Activated naive CD4-positive, alpha-beta T cell treated with anti-CD3 and anti-CD28 coated beads, Interleukin-2, amount 10 ng/mL, durations not matched to agents 7 days and 5 days (primary cell): ENCODE measurements at places on chromosomes 3 and 15.

DNA sequence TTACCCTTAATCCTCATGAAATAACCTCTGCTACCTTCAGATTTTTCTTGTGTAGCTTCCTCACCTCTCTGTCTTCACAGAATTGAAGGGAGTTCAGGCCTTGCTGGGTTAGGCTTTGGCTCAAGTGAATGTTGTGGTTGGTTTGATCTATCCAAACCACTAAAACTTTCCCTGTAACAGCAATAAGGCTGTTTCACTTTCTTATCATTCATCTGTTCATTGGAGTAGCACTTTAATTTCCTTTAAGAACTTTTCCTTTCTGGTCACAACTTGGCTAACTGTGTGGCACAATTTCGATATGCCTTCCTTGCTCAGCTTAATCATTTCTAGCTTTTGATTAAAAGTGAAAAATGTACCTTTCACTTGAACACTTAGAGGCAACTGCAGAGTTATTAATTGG, 129.8 kb downstream of the NR1I2 start:
- H3K4me1 ChIP-seq, result peaks cover 21% of the 10 kb centered on the region
- no peak overlapping the region for H3K4me3 ChIP-seq
- DNase-seq, result no peak
- H3K27me3 ChIP-seq, result no peaks in the 10 kb centered on the region
- H3K27ac ChIP-seq, result peak overlapping the region; percentile 82

- H3K27ac ChIP-seq, result no peak overlapping the region
- no peaks in the 10 kb centered on the region for H3K4me1 ChIP-seq
- H3K36me3 ChIP-seq, result no peaks in the 10 kb centered on the region
- DNase-seq, result no peak
These were observed 213.9 kb upstream of the PFN2 start for GRCh38 chr3:150184426-150185071.

- DNase-seq, result peak; percentile 45
- H3K27ac ChIP-seq, result no peak overlapping the region
- H3K4me3 ChIP-seq, result no peak overlapping the region
- peaks cover 11% of the 10 kb centered on the region for H3K4me1 ChIP-seq
- H3K36me3 ChIP-seq, result no peaks in the 10 kb centered on the region
These were observed 9.6 kb downstream of the KBTBD13 start for GRCh38 chr15:65085990-65086679.

GRCh38 chr3:3817865-3818264, 18.6 kb downstream of the LRRN1 start:
- H3K4me3 ChIP-seq, result no peak overlapping the region
- H3K27me3 ChIP-seq, result no peaks in the 10 kb centered on the region
- no peaks in the 10 kb centered on the region for H3K4me1 ChIP-seq
- H3K27ac ChIP-seq, result no peak overlapping the region

DNA sequence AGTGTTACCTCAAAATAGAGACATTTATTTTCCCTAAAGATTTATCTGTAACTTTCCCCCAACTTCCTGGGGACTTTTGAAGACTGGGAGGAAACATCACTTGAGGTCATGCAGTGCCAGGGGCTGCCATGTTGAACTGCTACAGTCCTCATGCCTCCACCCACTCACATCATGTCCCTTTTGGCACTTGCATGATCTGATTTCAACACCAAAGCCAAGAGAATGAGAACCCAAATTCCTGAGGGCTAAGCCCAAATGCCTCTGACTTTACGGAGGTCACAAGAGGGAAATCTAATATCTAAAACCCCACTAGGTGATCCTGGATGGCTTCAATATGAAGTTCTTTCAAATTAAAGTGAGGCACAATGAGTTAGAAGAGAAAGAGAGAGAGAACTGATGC, 213.1 kb downstream of the NTRK3 start:
- H3K4me3 ChIP-seq, result no peak overlapping the region
- H3K27ac ChIP-seq, result no peak overlapping the region
- no peak for DNase-seq
- H3K27me3 ChIP-seq, result no peaks in the 10 kb centered on the region

- no peaks in the 10 kb centered on the region for H3K36me3 ChIP-seq
- H3K4me3 ChIP-seq, result no peak overlapping the region
- H3K27ac ChIP-seq, result no peak overlapping the region
- no peaks in the 10 kb centered on the region for H3K4me1 ChIP-seq
- DNase-seq, result no peak
These were observed 63.0 kb downstream of the NCEH1 start for GRCh38 chr3:172647823-172648222.

DNA sequence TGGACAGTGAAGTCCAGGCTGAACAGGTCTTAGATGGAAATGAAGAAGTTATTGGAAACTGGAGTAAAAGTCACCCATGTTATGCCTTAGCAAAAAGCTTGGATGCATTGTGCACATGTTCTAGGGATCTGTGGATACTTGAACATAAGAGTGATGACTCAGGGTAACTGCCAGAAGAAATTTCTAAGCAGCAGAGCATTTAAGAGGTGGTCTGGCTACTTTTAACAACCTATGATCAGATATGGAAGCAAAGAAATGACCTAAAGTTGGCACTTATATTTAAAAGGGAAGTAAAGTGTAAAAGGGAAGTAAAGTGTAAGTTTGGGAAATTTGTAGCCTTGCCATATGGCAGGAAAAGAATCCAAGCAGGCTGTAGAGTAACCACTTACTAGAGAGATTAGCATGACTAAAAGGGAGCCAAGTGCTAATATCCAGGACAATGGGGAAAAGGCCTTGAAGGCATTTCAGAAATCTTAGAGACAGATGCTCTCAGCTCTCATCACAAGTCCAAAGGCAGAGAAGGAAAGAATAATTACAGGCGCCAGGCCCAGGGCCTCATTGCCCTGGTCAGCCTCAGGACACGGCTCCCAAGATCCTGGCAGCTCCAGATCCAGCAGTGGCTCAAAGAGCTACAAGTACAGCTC, 73.9 kb upstream of the KCNH8 start:
- H3K36me3 ChIP-seq, result no peaks in the 10 kb centered on the region
- no peak overlapping the region for H3K27ac ChIP-seq
- H3K4me1 ChIP-seq, result no peaks in the 10 kb centered on the region
- no peak overlapping the region for H3K4me3 ChIP-seq
- DNase-seq, result no peak

DNA sequence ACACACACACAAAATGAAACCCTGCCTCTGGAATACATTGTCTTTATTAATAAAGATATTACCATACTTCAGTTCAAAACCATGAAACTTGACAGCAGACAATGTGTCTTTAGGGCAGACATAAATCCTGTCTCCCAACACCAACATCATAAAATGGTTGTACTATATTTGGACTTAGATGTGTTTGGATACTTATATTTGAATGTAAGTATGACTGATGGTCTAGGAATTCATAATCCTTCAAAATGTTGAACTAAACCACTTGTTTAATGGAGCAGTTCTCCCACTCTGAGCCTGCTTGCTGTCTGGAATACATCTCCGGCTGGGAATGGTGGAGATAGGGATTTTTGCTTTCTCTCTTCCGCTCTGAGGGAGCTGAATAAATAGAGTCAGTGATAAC, 10.6 kb downstream of the FBN1 start:
- no peak overlapping the region for H3K4me3 ChIP-seq
- H3K36me3 ChIP-seq, result no peaks in the 10 kb centered on the region
- DNase-seq, result no peak
- H3K27ac ChIP-seq, result no peak overlapping the region

GRCh38 chr3:3109407-3110298, 521 bp downstream of the IL5RA start:
- H3K4me1 ChIP-seq, result no peaks in the 10 kb centered on the region
- no peak overlapping the region for H3K27ac ChIP-seq
- peaks cover 5% of the 10 kb centered on the region for H3K27me3 ChIP-seq
- no peak overlapping the region for H3K4me3 ChIP-seq

DNA sequence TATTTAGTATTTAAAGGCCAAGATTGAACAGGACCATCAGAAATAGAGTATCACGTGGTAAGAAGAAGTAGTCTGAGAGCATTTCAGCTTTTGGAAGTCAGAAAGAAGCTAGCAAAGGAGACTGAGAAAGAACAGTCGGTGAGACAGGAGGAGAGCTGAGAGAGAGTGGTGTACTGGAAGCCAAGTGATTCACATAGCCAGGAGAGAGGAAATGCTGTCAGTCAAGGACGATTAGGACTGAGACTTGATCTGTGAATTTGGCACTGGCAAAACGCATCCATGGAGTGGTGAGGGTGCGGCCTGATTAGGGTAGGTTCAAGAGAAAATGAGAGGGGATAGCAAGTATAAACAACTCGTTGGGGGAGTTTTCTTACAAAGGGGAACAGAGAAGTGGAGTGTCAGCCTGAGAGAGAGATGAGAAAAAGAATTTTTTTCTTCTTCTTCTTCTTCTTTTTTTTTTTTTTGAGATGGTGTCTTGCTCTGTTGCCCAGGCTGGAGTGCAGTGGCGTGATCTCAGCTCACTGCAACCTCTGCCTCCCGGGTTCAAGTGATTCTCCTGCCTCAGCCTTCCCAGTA, 44.9 kb downstream of the CHD2 start:
- no peaks in the 10 kb centered on the region for H3K27me3 ChIP-seq
- H3K36me3 ChIP-seq, result peaks cover 85% of the 10 kb centered on the region
- H3K27ac ChIP-seq, result peak overlapping the region; percentile 24
- no peak overlapping the region for H3K4me3 ChIP-seq
- DNase-seq, result no peak
- H3K4me1 ChIP-seq, result no peaks in the 10 kb centered on the region

DNA sequence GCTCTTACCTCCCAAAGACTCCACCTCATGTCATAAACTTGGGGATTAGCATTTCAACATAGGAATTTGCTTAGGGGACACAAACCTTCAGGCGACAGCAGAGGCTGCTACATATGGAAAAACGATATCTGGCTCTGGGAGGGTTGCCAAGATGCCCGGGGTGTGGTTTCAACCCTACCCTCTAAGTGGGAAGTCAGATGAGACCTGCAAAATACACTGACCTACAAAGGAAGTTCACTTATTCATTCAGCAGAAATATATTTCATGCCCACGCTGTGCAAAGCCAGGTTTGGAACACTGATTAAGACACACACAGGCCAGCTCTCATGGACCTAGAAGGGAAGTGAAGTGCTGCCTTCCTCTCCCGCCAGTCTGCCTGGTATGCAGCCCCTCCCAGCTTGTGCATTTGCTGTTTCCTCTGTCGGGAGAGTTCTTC, 239.3 kb downstream of the FEZF2 start:
- no peak overlapping the region for H3K4me3 ChIP-seq
- no peaks in the 10 kb centered on the region for H3K4me1 ChIP-seq
- H3K27ac ChIP-seq, result no peak overlapping the region
- H3K27me3 ChIP-seq, result no peaks in the 10 kb centered on the region
- no peak for DNase-seq

GRCh38 chr15:77225646-77226045, 154.7 kb upstream of the TSPAN3 start:
- no peaks in the 10 kb centered on the region for H3K36me3 ChIP-seq
- no peak overlapping the region for H3K4me3 ChIP-seq
- no peak overlapping the region for H3K27ac ChIP-seq
- H3K4me1 ChIP-seq, result peaks cover 12% of the 10 kb centered on the region
- no peaks in the 10 kb centered on the region for H3K27me3 ChIP-seq

DNA sequence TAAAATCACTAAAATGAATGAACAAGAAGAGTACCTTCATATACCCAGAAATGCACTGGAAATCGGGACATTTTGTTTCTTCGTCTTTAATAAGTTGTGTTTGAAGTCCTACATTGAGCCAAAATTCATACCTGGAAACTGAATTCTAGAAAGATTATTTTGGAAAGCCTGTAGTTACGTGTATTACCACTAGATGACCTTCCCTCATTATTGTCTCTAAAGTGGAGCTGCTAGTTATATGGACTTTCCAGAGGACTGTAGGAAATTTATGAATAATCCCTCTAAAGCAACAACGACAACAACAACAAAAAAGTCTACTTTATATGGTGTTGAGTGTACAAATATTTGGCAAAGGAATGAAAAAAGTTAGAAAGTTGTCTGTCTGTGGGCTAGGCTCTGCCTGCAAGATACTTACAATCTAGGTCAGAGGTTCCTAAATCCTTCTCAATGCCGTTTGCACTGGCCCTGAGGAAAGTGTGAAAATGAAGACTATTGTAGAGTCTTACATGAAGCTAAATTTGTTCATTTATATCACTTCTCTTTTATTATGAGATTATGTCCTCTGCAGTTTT, 234.8 kb upstream of the NR2E3 start:
- H3K27me3 ChIP-seq, result peaks cover 10% of the 10 kb centered on the region
- H3K36me3 ChIP-seq, result no peaks in the 10 kb centered on the region
- no peaks in the 10 kb centered on the region for H3K4me1 ChIP-seq
- H3K27ac ChIP-seq, result no peak overlapping the region
- H3K4me3 ChIP-seq, result no peak overlapping the region

DNA sequence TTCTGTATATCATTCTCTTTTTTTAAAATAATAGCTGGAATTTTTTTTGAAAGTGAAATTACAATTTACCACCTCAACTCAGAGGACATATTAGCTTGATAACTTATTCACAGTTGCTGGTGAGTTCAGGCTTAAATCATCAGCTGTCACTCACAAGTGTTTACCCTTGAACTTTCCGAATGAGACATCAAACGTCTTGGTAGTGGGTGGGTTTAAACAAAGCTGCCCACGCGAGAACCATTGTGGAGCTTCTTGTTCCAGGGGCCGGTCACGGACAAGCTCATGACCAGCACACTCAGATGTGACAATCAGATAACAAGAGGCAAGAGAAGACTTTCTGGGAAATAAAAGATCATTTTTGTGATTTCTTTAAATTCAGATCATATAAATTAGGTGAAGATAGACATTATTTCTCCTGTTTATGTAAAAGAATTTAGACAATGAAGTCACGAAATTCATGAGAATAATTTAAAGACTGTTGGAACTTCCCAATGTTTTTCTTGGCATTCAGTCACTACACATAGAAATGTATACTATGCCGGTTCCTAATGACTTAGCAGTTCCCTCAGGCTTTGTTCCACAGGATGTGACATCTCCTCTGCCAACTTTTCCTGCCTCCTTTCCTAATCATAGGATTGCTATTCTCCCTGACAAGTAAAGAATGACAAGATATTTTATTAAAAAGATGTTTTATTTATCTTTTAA, 29.3 kb downstream of the BTD start:
- peaks cover 4% of the 10 kb centered on the region for H3K27me3 ChIP-seq
- H3K4me3 ChIP-seq, result no peak overlapping the region
- peaks cover 16% of the 10 kb centered on the region for H3K4me1 ChIP-seq
- no peak overlapping the region for H3K27ac ChIP-seq

DNA sequence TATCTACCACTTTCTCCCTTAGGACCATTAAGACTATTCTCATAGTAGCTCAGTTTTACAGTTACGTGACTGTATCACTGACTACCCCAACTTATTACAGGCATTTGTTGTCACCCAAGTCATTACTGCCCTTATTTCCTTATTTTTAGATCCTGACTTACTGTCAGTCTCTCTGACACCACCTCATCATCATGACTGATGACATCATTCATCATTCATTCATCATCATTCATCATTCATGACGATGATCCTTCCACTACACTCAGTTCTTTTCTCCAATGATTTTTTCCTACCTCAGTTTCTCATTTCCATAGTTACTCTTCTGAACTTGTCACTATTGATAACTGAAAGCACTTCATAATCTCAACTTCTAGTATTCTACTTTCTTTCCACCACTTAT, 83.8 kb downstream of the ADAM10 start:
- no peak for DNase-seq
- no peak overlapping the region for H3K27ac ChIP-seq
- H3K36me3 ChIP-seq, result peaks cover 56% of the 10 kb centered on the region
- H3K4me3 ChIP-seq, result no peak overlapping the region
- H3K4me1 ChIP-seq, result no peaks in the 10 kb centered on the region
- no peaks in the 10 kb centered on the region for H3K27me3 ChIP-seq

- H3K27me3 ChIP-seq, result peaks cover 5% of the 10 kb centered on the region
- no peak overlapping the region for H3K4me3 ChIP-seq
- H3K36me3 ChIP-seq, result no peaks in the 10 kb centered on the region
- peaks cover 15% of the 10 kb centered on the region for H3K4me1 ChIP-seq
- no peak overlapping the region for H3K27ac ChIP-seq
These were observed 199.8 kb downstream of the UBE2E2 start for GRCh38 chr3:23402728-23403492.
